ENCODE measurements at places on chromosomes 11 and 22.

DNA sequence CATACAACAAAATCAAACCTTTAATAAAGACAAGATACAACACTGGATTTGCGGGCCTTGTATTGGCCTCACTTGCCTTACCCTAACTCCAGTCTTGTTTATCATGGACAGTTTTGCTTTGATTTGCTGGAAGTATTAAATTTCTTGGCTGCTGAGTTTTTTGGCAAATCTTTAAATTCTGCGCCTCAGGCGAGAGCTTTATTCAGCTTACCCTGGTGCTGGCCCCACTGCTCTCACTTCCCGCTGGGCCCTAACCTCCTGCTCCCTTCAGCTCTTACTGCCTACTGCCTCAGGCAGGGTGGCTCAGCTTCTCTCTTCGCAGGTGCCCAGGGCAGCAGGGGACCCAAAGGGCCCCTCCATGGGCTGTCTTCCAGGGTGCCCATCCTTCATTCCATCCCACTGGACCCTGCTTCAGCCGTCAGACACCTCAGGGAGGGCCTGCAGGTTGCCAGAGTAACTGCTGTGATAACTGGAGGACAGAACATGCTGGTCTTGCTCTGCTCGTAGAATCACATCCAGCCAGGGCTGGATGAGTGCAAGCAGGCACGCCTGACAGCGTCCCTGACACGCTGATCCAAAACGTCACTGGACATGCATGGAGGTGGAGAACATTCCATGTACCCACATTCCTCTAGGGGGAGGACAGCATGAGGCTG is 45.7 kb upstream of the TUB start:
- DNase-seq: no peak

DNA sequence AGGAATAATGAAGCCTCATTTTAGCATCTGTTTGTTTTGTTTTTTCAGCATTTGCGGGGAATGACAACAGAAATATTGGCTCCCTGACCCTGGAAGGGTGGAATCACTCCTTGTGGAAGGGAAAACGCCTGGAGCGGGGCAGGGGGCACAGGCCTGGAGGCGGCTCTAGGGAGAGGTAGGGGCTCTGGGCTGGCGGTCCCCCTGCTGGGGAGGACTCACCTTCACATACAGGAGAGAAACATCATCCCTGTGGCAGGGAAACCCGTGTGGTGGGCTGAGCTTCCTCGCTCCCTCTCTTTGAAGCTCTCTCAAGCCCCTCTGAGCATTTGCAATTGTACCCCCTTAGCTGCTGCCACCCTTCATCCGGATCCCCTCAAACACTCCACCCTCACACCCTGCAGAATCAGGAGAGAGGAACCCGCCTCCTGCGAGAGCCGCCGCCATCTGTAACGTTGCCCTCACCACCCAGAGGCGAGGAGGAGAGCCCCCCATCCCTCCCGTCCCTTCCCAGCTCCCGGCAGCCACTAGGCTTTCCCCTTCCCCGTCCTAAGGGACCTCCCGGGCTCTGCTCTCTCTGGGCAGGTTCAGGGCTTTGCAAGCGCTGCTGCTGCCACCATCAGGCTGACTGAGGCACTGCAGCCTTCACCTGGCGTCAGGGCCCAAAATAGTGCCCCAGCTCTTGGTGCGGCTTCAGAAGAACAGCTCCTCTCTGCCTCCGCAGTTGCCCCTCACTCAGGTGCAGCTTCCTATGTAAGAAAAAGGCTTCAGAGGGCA is 10.4 kb downstream of the KIRREL3 start:
- peak; percentile 80 for DNase-seq

DNA sequence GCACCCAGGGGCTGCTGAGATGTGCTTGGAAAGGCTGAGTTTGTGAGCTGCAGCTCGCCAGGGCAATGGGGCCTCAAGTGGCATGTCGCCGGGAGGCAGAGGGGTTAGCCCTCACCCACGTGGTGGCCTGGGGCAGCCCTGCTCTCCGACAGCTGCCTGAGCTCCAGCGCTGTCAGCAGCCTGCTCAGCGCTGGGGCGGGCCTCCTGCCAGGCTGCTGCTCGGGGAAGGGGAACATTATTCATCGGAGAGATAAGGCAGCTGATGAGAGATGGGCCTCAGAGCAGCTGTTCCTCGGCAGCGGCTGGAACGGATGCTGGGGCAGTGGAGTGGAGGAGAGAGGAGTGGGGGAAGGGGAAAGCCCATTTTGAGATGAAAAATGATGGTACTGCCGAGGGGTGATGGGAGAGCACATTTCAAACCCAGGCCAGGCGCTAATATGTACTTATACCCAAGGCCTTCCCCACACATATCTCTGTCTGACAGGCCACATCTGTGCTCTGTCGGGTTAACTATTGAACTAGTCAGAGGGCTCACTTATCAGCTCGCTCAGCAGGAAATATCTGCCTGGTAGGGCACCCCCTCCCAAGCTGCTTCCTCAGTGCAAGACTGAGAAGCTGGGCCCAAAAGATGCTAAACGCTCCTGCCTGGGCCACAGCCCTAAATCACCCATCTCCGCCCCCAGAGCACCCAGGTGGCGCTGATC is 79.5 kb downstream of the TIMP3 start:
- peak; percentile 92 for DNase-seq

DNA sequence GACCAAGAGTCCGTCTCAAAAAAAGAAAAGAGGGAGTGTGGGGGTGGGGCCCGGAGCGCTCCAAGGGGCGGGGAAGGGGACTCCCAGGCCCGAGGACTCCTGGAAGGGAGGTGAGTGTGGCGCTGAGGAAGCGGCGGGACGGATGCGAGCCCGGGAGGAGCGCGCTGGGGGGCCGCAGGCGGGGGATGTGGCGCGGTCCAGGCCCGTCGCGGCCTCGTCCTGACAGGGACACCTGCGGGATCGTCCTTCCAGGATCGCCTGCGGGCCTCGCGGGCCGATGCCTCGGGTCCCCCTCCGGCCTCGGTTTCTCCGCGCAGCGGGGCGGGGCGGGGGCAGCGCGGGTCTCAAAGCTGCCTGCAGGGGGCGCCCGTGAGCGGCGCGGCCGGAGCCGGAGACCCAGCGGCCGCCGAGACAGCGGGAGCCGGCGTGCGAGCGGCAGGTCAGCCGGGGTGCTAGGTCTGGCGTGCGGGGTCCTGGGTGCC is 3.8 kb upstream of the ADORA2A start:
- DNase-seq: peak; percentile 44

DNA sequence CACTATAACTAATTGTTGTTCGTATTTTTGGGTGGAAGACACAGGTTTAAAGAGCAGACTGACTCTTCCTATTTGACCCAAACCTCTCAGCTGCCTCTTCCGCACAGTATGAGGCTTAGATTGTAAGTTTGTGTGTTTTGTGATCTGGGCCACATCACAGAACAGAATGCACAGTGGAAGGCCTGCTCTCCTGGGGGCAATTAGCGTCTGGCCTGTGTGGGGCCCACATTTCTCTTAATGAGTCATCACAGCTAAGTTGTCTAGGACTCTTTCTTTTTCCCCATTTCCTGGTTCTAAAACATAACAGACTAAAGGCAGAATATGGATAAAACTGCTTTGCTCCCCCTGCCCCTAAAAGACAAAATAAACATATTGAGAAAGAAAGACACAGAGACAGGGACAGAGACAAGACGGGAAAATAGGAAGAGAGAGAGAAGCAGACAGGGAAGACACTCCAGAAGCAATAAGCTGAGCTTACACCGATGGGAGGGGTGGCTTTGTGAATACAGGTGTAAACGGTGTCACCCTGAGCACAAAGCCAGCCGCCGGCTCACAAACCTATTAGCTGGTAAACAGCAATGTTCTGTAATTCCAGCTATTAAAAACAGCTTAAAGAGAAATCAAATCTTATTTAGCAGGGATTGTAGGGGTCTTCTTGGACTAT is 127.4 kb upstream of the OPCML start:
- no peak for DNase-seq
